ENCODE measurements at places on chromosomes 2 and 18.
A peak's percentile ranks its signal among the peaks of the same experiment; 100 is the strongest.

- no peak for DNase-seq
Measured at GRCh38 chr18:37946324-37946723, 380.7 kb upstream of the CELF4 start.

- no peak for DNase-seq
Measured at GRCh38 chr2:140085674-140086073, 1305.5 kb upstream of the NXPH2 start.

- DNase-seq: no peak
Measured at GRCh38 chr2:203549406-203549805, 14.3 kb upstream of the RAPH1 start.

GRCh38 chr18:55906536-55906935 is 318.5 kb upstream of the TCF4 start:
- DNase-seq: no peak

DNA sequence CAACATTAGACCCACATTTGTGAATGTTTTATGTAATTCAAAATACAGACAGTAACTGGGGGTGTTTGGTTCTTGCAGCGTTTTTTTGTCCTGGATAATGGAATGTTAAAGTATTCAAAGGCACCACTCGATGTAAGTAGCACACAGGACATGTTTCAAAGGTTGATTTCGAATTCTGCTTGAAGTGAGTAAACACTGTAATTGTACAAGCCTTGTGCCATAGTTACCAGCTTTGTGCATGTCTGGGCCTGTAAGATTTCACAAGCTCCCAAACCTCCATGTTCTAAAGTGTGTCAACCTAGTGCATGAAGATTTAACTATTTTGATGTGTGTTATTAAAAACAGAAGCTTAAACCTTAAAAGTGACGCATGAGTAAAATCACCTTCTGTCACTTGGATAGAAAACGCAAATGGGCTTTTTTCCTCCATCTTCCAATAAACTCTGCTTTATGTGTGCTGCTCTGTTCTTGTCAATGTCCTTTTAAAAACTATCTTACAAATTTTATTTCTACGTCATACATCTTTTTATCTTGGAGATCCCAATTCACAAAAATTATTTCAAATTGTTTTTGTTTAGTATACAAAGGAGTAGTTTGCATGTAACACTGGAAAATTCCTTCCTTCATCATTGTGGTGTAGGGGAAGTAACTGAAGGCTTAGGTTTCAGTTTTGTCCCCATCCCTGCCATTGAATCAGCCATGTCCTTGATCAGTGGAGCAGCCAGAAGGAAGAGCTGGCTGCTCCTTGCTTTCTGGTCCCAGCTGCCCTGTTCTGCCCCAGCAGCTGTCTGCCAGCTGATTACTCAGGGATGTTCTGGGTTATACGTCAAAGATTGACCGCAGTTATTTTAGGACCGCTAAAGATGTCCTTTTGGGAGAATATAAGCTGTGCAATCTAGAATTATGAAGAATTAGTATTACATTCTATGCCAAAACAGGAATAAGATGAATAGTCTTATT is 119.2 kb downstream of the PRKRA start:
- DNase-seq: no peak

GRCh38 chr2:67528320-67528719 is 131.2 kb downstream of the ETAA1 start:
- no peak for DNase-seq

- DNase-seq: no peak
Measured at GRCh38 chr18:58188996-58189395, 145.0 kb downstream of the NEDD4L start.

DNA sequence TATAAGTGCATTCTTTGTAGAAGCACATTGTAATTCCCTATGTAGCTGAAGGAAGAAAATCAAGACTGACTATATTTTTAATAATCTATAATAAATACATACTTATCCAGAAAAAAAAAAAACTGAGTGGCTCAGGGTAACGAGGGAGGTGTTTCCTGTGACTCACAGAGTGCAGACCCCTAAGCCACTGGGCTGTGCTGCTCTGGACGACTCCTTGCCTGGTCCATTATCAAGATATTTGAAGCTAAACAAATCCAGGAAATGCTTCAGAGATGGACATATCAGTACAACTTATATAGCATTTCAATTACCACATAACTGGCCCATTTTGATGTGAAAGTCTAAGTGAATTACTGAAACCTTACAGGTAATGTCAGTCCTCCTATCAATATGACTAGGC is 80.6 kb downstream of the PIGN start:
- DNase-seq: no peak

- no peak for DNase-seq
Measured at GRCh38 chr2:23460228-23460627, 75.2 kb downstream of the KLHL29 start.

DNA sequence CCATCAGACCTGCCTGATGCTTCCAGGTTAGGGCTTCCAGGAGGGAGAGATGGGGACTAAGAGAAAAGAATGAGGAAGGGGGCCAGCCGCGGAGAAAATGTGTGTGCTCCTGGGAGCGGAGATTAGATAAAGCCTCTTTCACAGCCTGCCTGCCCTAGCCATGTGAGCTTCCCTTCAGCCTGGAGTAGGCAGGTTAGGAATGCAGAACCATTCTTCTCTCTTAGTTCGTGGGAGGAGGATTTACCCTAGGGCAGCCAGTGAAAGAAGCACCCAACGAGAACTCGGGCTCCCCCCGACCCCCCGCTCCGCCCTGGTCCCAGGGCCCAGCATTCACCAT is 36.1 kb downstream of the POMC start:
- DNase-seq: no peak

GRCh38 chr2:98828793-98829371 is 98.0 kb upstream of the MGAT4A start:
- no peak for DNase-seq

- DNase-seq: no peak
Measured at GRCh38 chr18:70292628-70293027, 3.8 kb downstream of the SOCS6 start.

GRCh38 chr2:65165558-65165957 is 35.7 kb upstream of the RAB1A start:
- no peak for DNase-seq

DNA sequence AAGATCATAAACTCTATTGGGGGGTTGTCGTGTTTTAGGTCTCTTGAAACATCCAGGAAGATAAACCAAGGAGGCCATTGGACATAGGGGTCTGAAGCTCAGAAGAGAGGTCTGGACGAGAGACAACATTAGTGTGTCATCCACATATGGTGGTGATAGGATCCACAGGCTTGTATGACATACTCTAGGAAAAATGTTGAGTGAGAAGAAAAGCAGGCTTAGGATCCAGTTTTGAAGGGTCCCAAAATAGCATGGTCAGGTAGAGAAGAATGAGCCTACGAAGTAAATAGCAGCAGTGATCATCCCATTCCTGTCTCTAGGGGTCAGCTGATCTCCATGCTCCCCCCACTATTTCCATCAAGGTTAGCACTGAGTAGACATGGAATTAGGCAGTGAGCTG is 166.8 kb downstream of the ANKRD30B start:
- no peak for DNase-seq

GRCh38 chr2:19350678-19351401 is 7.6 kb downstream of the OSR1 start:
- no peak for DNase-seq

- no peak for DNase-seq
Measured at GRCh38 chr18:62878305-62878704, 163.0 kb downstream of the PHLPP1 start.

- DNase-seq: no peak
Measured at GRCh38 chr2:239201884-239202283, 198.9 kb downstream of the HDAC4 start.

DNA sequence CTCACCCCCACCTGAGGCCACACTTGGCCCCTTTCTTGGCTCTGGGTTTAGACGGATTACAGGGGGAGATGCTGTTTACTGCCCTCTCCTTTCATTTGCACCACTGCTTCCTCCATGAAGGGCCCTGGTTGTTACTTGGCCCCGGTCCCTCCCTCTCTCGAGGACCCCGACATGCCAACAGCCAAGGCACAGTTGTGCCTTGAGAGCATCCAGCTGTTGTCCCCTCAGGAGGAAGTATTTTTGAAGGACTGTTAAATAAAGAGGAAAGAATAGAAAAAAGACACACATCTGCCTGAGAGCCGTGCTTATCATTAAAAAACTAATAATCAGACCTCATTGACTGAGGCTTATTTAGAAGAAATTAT is 44.0 kb downstream of the ITGB1BP1 start:
- no peak for DNase-seq

DNA sequence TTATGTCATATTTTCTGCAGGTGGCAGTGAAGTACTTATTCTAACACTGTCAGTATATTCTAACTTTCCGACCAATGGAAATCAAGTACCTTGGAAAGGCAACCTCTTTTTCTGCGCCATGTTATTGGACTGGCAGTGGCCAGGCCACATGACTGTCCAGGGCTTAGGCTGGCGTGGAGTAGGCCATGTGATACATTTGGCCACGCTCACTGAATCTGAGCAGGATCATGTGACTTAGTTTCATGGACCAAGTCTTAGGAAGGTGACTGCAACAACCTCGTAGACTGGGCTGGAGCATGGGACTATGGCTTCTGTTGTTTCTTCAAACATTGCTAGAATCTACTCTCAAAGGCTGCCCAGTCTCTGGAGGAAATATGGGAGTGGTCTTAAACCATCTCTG is 60.4 kb upstream of the HAAO start:
- no peak for DNase-seq

DNA sequence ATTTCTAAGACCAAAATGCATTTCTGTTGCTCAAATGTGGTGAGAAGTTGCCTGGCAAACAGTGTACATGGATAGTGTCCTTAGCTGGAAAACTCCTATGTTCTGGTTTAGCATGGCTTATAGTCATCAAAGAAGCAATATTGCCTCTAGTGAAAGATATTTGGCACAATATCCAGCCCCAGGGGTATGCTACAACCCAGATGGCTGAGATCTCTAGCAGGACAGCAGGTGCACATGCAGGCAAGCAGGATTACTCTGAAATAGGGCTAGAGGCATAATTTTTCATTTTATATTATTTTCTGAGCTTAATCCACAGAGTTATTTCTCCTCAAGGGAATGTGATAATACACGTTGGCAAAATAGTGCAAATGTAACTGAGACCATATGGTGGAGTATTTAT is 34.0 kb downstream of the CCDC195 start:
- DNase-seq: no peak

DNA sequence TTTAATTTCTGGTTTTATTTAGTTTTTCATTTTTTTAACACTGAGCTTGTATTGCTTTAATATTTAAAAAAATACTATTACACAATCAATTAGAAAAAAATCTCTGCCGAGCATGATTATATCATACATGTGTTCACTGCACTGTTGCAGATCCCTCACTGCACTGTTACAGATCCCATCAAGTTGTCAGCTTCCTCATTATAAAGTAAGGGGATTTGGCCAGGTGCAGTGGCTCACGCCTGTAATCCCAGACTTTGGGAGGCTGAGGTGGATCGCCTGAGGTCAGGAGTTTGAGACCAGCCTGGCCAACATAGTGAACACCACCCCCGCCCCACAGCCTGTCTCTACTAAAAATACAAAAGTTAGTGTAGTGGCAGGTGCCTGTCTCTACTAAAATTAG is 33.0 kb upstream of the METTL21A start:
- no peak for DNase-seq

DNA sequence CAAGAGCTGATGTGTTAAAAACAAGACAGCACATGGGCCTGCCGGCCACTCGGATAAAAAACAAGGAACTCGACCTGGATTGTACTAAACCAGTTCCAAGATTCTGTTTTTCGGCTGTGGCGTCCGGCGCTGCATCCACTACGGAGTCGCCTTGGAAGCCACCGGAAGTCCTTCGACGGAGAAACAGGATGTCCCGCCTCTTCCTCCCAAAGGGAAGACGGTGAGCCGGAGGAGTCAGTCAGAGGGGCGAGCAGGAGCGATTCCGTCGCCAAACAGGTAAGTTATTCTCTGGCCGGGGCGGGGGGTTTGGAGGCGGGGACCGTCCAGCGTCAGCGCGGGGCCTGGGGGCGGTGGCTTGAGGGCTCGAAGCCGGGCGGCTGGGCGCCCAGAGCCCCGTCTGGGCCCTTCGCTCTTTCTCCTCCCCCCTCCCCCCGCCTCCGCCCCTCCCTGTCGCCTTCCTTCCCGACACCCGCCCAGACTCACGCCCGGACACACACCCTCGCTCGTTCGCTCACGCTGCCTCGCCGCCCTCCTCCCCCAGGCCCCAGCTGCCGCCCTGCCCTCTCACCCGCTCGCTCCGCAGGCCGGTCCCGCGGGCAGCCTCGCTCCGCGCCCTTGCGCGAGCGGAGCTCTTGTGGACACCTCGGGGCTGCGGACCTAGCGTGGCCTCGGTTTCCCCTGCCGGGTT is at the start of gene ZNF407:
TSS of gene ZNF407 (plus strand) at position 209 of the 688 bp plus-strand sequence. CDS start 33,150 bp downstream, outside the sequence.
- peak; percentile 51 for DNase-seq
